ENCODE measurements at places on chromosomes 12 and 14.

DNA sequence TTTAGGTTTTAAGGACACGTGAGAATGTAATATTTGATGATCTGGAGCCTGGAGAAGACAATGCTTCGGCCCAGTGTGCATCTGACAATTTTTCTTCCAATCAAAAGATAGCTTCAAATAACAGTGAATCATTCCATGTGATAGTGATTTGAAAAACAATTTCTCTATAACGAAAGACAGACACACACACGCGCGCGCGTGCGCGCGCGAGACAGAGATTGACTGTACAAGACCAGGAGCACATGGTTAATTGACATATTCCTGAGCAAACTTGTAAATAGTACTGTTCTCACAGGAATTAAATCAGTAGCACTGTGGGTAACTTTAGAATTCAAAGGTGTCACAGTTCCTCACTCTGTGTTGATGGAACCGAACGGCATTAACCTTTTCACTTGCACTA lies 287.5 kb upstream of the LMO3 start:
- no peak for DNase-seq

GRCh38 chr14:59017285-59017965 lies 171.0 kb upstream of the DAAM1 start:
- DNase-seq = no peak

GRCh38 chr12:95790033-95790916 lies at the start of gene NTN4:
Gene NTN4, minus strand, starts transcription at chr12:95790764. Its CDS starts 455 bp downstream, at chr12:95790309.
- DNase-seq = no peak

DNA sequence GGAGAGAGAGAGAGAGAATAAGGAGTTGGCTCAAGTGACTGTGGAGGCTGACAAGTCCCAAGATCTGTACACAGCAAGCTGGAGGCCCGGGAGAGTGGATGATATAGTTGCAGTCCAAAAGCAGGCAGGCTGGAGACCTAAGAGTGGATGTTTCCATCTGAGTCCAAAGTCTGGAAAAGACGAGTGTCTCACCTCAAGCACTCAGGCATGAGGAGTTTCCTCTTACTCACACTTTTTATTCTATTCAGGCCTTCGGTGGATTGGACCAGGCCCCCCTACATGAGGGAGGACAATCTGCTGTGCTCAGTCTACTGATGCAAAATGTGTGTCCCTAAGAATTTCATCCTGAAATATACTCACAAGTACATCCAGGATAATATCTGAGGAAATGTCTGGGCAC lies 484.6 kb downstream of the VRK1 start:
- DNase-seq = no peak

Measured in NCI-H187 (cell line).